Tongue (tissue), 3 donors: ENCODE measurements at places on chromosomes 6 and 20.
A peak's percentile ranks its signal among the peaks of the same experiment; 100 is the strongest.

- peak; percentile 40 for DNase-seq
Observed at GRCh38 chr6:154653853-154654252, 79.4 kb upstream of the SCAF8 start.

GRCh38 chr6:157535340-157536222 is 154.6 kb downstream of the ZDHHC14 start:
- peak; percentile 22 for DNase-seq

DNA sequence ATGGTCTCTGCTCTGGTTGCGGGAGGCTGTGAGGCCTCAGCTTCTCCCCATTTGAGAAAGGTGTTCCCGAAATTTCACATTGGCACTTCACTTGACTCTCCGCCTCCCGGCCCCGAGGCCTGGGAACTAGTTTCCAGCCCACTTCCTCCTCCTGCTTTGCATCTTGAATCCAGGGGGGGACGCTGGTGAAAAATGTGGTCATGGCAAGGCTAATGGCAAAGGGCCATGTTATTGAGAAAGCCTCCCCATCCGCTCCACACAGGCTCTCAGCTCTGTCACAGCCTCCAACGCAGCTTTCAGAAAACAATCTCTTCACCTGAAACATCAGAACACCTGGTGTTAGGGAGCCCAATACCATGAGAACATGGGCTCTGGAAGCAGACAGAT is 5.6 kb downstream of the PLAGL2 start:
- no peak for DNase-seq

DNA sequence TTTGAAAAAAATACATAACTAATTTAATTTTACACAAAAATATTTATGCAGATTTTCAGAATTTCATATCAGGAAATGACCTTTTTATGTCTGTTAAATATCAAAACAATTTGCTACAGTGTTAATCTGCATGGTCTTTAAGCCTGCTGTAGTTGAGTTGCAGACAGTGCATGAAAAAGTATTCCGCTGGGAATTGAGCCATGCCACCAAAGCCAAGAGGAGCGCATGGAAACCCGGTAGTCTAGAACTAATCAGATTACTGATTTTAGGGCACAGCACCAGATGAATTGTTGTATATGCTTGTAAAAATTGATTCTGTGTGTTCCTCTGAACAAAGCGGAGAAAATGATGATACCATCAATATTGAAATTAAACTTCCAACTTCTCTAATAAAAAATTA is 34.3 kb upstream of the LAMP5 start:
- peak; percentile 22 for DNase-seq

GRCh38 chr6:161458201-161458951 is 184.5 kb upstream of the AGPAT4 start:
- DNase-seq = no peak

DNA sequence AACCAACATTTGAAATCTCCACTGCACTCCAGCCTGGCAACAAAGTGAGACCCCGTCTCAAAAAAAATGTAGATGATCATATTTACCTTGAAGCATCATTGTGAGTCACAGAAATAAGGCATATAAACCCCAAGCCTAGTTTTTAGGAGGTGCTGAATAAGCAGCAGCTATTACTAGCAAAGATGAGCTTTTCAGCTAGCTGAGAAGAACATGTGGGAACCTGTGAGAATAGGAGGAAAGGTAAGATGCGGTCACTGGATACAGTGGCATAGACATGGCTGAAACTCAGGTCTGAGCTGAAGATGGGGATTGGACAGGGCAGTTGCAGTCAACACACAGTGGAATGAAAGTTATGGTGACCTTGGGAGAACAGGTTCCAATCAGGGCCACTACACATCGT is 284.3 kb upstream of the IRAK1BP1 start:
- no peak for DNase-seq

GRCh38 chr6:98880486-98880885 is 46.1 kb downstream of the POU3F2 start:
- no peak for DNase-seq

- no peak for DNase-seq
Observed at GRCh38 chr6:85747093-85747492, 104.4 kb upstream of the SYNCRIP start.

DNA sequence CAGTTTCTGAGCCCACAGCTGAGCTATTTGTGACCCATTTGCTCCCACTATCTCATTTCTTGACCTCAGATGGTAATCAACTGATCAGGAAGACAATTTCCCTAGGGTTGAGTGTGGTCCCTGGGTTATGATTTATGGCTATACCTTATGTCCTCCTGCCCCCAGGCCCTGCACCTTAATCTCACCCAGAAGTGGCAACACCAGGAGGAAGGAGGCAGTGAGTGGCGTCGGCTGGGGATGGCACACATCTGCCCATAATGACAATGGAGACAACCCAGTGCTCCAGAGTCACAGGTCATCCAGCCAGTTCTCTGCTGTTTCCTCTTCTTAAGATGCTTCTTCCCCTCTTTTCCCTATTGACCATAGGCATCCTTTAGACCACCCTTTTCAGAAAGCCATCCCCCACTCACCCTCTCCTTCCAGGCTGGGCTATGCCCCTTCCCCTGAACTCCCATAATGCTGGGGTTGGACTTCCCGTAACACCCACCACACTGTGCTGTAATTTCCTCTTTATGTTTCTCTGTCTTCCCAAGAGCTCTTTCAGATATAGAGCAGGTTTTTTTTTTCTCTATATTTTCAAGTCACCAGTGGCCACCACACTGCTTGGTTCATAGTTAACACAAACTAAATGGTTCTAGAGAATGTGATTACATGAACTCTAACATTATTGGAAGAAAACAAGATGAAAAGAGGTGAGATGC is 8.0 kb downstream of the TRIM10 start:
- no peak for DNase-seq

- DNase-seq = peak; percentile 26
Observed at GRCh38 chr6:10140824-10141223, 274.1 kb downstream of the TFAP2A start.
